ENCODE measurements at places on chromosomes 3 and 15.
A peak's percentile ranks its signal among the peaks of the same experiment; 100 is the strongest.

DNA sequence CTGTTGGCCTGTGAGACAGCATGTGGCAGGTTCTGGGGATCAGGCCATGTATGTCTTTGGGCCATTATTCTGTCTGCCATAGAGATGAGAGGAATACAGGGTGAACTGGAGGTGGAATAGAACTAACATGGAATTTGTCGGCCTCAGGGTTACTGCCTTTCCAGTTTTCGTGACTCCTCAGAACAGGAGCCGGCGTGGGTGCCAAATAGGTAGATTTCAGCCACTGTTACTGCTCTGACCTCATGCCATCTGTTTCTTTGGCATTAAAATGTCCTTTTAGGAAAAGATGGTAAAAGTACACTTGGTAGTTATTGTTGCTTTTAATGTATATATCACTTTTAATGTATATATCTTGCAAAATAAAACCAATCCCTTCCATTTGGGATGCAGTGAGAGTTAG is 65.6 kb downstream of the SLTM start:
- no peak for DNase-seq

- DNase-seq: no peak
These were observed 9.1 kb upstream of the SYN2 start for GRCh38 chr3:11995120-11995519.

GRCh38 chr3:185558395-185558794 is 6.0 kb upstream of the LIPH start:
- no peak for DNase-seq

DNA sequence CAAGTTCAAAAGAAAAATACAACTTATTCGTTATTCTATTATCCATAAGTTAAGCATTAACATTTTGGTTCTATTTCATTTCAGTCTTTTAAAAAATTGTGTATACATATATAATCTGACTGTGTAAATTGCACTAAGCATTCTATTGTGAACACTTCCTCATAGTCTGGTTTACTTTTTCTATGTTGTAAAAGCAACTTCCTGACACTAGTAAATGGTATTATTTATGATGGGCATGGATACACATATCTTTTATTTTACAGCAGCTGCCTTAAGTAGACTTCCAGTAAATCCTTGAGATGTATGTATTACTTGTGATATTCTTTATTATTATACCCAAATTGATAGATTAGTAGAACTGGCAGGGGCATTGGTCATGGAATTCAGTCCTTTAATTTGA is 58.2 kb downstream of the FNDC3B start:
- no peak for DNase-seq

DNA sequence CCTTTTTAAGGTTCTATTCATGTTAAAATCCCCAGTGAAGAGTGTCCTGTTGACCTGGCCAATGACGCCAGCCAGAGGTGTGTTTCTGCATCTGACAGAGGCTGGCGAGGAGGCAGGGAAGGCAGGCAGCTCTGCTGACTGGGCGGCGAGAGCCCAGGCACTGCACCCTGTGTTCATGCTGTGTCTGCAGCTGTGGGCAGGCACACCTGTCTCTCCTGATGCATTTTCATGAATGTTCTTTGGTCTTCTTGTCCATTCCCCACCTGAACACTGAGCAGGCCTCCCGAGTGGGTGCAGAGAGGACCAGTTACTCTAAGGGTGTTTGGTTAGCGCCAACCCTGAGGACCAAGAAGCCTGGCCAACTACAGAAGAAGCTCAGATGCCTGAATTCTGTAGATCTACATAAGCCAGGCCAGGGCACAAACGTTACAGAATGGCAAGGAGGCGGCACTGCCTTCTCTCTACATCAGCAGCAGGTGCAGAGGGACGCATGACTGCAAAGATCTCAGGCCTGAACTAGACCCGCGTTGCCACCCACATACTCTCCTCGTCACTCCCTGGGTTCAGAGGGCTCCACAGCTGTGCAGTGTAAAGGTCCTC is 233.7 kb downstream of the OCA2 start:
- no peak for DNase-seq

- no peak for DNase-seq
These were observed 61.9 kb downstream of the PTPN9 start for GRCh38 chr15:75517233-75517632.

DNA sequence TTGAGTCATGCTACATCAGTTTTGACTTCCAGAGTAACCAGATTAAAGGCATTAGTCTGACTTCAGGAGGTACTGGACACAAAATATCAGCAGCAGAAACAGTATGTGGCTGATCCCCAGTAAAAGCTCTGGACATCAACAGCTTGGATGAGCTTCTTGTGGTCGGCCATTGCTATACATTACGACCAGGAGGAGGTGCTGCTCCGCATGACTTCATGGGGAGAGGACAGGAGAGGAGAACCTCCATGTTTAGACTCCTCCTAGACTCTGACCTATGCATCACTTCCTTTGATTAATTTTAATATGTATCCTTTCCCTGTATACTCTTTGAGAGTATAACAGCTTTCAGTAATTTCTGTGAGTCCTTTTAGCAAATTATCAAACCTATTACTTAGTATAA is 285.6 kb upstream of the ARHGEF26 start:
- no peak for DNase-seq

GRCh38 chr15:67010898-67011616 is 54.3 kb upstream of the SMAD3 start:
- DNase-seq: no peak

DNA sequence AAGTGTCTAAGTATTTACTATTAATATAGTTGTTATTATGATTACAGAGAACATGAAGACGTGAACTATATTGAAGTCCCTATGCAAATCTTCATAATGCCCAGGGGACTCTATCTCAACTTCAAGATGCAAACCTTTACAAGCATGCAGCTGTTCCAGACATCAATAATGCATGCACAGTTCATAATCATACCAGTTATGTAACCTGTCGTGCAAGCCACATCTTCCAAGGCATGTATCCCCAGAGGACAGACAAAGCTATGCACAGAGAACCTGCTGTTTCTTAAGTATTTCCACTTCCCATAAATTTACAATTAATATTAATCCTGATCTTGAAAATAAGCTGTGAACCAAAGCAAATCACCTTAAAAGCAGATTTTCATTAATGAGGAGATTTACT is 534.1 kb downstream of the TUSC7 start:
- DNase-seq: no peak

DNA sequence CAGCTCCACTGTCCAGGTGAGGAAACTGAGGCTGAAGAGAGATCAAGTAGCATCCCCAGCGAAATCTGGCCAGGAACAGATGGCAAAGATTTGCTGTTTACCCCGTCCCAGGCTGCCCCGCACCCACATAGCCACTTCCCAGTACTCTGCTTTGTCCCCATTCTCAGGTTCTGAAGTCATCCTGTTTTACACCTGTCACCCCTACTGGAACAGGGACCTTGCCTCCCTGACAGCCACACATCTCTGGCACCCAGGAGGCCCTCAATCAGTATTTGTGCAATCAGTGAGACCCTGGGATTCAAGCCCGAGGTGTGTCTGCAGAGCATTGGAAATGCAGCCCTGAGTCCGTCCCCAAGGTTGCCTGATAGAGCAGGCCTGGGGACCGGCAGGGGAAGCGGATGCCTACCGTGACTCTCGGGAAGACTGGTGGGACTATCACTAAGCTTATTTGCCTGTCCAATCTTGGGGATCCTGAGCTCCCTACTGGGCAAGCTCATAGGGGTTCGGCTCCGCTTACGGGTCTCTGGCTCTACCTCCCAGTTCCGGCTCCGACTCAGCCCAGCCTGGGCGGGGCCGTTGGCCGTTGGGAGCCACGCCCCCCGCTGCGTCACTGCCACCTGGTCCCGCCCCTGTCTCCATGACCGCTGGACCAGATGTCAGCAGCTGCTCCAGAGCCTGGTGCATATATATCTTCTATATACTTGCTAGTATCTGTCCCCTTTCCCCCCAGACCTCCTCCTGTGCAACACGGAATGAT is 17.5 kb upstream of the FANCD2 start:
- DNase-seq: peak; percentile 73

GRCh38 chr3:13776253-13777050 is 103.4 kb downstream of the WNT7A start:
- DNase-seq: no peak

DNA sequence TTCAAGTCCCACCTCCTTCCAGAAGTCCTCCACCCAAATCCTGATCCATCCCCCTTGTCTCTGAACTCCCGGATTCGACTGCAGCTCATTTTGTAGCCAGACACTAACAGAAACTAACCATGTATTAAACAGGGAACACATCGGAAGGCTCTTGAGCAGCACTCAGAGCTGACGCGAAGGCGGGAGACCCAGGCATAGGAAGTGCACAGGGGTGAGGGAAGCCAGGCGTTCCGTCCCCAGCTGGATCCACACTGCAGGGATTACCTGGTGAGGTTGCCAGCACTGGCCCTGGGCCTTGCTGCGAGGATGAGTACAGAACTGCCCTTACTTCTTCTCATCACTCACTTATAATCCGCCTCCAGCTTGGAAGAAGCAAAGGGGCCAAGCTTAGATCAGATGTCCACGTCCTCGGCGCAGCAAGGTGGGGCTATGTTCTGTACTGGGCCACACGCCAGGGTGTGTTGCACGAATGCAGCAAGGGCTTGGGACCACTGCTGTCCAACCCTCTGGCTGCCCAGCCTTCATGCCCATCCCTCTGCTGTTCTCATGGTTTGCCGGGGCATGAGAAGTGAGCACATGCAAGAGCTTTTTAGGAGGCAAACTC is 124.2 kb upstream of the SMAD3 start:
- no peak for DNase-seq

- no peak for DNase-seq
These were observed 407.2 kb upstream of the ARHGEF26 start for GRCh38 chr3:153714016-153714415.

GRCh38 chr15:66007663-66008262 is 138.5 kb downstream of the RAB11A start:
- DNase-seq: no peak

All from naive thymus-derived CD8-positive, alpha-beta T cell (primary cell).